ENCODE measurements at places on chromosomes 6 and 20.

- DNase-seq, result no peak
These were observed 386.9 kb upstream of the HSF2 start for GRCh38 chr6:122012578-122012977.

DNA sequence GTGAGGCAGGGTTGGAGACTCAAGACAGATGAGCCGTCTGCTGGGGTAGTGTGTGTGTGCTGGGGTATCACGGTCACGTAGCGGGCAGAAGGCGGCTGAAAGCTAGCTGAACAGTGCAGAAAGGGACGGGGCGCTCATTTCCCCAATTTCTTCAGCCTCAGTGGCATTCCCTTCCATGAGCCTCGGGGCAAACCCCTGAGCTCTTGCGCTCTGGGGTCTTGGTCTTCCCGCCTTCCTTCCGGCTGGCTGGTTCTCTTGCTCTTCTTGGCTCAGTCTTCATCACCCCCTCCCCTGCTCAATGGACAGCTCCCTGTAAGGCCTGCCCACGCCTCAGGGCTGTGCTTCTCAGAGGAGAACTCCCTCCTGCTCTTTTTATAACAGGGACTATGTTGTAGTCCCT lies 15.5 kb upstream of the TMEM181 start:
- no peak for DNase-seq

GRCh38 chr20:45047581-45048119 lies 53.3 kb downstream of the KCNS1 start:
- no peak for DNase-seq

GRCh38 chr6:157786221-157786620 lies 36.8 kb upstream of the SNX9 start:
- no peak for DNase-seq

DNA sequence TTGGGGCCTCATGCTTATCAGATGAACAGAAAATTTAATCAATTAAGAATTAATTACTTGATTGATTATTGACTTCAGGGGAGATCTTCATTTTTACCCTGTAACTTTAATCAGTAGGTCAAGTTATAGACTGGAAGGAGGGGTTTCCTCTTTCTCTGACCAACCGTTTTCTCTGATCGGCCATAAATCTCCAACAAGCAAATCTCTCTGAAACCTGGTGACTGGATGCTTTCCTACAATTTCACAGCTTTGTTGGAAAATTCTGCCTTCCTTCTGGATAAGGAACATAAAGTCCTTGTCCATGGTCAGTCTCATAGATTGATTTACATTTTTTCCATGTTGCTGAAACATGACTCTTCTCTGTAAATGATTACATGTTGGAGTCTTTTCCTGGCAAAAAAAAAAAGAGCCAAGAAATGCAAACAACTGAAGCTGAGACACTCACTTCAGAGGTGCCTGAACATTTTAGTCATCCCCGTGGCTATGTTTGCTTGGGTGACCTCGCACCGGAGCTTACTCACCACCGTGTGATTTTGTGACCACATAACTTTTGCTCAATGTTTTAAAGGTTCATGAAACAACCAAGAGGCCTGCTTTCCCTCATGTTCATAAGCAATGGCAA lies 31.0 kb downstream of the IRF4 start:
- DNase-seq, result no peak

- DNase-seq, result no peak
These were observed 8.1 kb upstream of the ID1 start for GRCh38 chr20:31596831-31597480.

All from stimulated activated CD4-positive, alpha-beta T cell treated with anti-CD3 and anti-CD28 coated beads, Interleukin-1b, Interleukin-23, amount 100 ng/mL, for 1 hour (primary cell).